ENCODE measurements at places on chromosomes 13 and 19.
A peak's percentile ranks its signal among the peaks of the same experiment; 100 is the strongest.

DNA sequence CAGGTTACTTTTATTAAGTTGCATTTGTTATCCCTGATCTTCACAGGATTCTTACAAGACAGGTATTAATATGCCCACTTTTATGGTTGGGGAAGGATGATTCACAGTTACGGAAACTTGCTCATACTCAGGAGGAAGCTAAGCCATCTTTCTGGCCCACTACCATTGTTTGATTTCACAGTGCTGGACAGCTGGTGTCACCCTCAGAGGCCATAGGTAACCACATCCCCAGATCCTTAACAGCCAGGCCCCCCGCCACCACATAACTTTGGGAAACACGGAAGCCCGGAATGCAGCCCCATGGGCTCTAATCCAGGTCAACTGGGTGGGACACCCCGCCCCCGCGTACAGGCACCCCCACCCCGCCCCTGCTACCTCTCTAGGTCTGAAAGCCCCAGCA is 119.7 kb downstream of the IRS2 start:
- no peak for DNase-seq

- DNase-seq, result peak; percentile 56
Observed at GRCh38 chr19:52722062-52723003, 12.5 kb downstream of the ZNF611 start.

DNA sequence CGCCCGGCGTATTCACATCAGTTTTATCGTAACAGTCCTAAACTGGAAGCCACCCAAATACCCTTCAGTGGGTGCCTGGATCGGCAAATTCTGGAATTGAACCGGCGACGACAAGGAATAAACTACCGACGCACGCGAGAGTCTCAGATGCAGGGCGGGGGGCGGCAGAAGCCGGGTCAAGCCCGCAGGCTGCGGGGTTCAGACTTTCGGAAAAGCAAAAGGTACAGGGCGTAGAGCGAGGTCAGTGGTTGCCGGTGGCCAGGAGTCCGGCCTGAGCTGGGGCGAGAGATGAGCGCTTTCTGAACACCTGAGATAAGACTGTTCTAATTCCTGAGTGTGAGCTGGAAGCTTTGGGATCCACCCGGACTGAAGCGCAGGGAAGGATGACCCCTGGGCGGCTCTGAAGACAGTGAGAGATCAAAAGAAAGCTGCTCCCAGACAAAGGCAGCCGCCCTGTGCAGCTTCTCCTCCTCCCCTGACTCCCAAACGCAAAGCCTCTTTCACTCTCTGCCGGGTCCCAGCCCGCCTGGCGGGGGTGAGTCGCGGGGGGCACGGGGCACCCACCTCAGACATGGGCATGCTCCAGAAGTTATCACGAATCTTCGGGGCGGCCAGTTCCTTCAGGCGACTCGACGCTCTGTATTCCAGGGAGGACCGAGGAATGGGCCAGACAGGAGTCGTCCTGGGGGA is 26.2 kb upstream of the MIER2 start:
- no peak for DNase-seq

DNA sequence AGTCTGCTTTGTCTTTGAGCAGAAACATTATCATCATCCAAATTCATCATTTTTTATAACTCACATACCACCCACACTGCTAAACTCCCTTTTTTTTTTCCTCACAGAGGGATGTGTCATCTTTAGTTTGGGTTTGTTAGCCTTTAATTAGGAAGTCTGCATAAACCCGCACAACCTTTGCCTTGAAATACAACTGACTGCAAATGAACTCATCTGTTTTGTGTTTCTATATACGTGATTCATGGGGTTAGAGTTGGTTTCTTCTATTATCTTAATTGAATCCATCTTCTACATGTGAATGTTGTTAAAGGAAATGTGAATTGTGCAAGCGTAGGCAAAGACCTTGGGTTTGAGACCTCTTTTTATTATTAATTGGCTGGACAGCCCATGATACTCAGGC is 102.7 kb downstream of the SLAIN1 start:
- DNase-seq, result no peak

GRCh38 chr13:114090476-114090875 is 41.9 kb downstream of the RASA3 start:
- no peak for DNase-seq

DNA sequence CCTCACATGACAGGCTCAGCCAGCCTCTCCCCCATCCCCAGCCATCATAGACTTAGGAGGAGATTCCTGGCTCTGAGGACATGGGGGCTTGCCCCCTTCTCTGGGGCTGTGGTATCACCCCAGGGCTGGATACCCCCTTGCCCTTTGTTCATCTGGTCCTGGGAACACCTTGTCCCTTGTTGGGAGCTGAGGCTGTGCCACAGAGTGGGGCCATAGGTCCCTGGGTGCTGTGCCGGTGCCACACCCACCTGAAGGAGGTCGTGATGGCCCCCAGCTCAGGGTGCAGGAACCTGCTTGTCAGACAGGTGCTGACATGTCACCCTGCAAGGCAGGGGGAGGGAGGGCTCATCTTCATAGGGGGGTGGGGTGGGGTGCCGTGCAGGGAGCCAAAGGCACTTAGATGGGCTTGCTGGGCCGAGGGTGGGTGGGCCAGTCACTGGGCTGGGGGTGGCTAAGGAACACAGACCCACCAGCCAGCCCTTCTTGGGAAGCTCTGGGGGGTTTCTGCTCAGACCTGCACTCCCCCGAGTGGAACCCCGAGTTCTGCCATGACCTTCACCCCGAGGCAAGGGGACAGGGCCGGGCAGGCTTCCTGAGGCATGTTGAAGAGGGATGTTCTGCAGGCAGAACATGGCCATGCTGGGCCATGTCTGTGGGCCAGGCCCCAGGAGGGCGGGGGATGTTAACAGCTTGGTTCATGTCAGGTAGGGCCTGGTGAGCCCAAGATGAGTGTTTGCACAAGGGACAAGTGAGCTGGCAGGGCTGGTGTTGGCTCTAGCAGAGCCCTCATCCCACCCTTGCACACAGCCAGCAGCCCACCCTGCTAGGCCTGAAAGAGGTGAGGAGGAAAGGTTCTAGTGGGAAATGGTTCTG is 28.0 kb downstream of the TSSK6 start:
- DNase-seq, result no peak

GRCh38 chr19:57047743-57048142 is 72.0 kb upstream of the USP29 start:
- no peak for DNase-seq

DNA sequence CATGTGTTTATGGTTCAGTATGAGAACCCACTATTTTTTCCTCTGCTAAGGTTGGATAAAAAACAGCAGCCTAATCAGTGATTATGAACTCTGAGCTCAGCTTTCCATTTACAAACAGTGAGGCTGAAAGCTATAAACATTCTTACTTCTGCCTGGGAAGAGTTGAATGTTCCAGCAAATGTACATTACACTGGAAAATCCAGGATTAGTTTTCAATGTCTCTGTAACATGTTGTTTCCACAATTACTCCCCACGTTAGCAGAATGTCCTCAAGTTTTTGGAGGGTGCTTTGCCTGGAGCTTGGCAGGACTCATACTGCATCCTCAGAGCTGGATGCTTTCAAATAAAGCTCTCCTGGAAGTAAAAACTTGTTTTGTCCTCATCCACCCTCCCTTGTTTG is 150.4 kb downstream of the POSTN start:
- no peak for DNase-seq

- no peak for DNase-seq
Observed at GRCh38 chr19:57558525-57558924, 1.1 kb downstream of the ZNF550 start.

- no peak for DNase-seq
Observed at GRCh38 chr13:113371061-113371460, 7.1 kb upstream of the GRTP1 start.

DNA sequence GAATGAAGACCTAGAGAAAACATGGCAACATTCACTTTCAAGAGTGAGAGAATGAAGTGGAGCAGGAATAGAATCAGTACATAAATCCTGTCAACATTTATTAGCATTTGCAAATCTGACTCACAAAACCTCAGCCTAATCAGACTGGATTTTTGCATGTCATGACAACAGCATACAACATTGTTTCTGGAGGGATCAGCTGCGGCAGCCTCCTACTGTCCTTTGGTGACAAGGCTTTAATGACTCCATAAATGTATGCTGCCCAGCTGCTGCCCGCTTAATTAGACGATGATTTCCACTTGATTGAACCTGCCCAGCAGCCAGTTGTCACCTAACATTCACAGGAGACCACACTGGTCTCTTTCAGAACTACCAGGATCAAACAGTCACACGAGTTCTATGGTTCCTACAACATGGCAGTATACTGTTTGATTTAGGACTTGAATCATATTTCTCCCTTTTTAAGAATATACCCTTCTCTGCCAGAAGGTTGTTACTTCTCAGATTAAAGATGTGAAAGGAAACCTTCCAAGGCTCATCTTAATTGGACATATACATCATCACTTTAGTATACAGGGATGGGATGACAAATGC is 9.3 kb downstream of the EBPL start:
- no peak for DNase-seq

DNA sequence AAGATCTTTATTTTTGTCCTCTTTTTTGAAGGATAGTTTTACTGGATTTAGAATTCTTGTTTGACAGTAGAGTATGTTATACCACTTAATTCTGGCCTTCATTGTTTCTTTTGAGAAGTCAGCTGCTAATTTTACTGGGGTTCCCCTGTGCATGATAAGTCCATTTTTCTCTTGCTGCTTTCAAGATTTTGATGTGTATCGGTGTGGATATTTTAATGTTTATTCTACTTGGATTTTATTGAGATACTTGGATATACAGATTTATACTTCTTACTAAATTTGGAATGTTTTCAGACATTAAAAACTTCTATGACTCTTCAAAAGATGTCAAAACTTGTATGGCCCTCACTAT is 86.9 kb downstream of the URI1 start:
- no peak for DNase-seq

DNA sequence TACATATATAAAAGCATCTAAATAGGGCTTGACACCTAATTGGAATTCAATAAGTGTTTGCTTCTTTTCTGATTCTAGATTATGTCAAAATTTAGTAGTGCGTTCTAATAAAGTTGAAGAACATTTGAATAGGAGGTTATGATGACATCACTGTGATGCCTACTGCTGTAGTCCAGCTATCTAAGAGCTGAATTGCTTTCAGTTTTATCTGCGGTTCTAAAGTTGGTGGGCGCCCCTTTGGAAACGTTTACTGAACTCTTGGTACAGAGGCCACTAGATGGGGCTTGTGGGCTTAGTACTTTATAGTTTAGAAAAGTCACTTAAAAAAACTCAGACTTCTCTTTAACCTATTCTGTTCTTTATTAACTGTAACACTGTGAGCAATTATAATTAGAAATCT is 776.9 kb downstream of the GPC5 start:
- peak; percentile 26 for DNase-seq

GRCh38 chr13:85503797-85504196 is 295.4 kb downstream of the SLITRK6 start:
- no peak for DNase-seq

DNA sequence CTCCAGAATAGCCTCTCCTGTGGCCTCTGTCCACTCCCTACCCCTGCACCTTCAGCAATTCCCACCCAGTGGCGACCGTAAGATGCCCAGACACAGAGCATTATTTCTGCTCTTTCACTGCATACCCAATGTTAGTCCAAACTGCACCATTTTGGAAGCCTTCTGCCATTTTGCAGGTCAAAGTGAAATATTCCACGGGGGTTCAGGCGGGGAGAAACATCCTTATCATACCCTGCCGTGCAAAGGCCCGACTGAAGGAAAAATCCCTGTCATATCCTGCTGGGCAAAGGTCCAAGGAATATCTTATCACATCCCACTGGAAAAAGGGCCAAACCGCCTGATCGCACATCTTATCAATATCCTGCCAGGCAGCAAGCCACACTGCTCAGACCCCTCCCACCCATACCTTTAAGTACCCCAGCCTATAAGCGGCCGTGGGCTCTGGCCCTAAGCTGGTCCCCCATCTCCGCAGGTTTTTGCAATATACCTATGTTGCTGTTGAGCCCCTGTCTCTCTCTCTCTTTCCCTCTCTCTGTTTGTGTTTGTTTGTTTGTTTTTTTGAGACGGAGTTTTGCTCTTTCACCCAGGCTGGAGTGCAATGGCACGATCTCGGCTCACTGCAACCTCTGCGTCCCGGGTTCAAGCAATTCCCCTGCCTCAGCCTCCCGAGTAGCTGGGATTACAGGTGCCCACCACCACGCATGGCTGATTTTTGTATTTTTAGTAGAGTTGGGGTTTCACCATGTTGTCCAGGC is 18.2 kb downstream of the CLEC11A start:
- no peak for DNase-seq

DNA sequence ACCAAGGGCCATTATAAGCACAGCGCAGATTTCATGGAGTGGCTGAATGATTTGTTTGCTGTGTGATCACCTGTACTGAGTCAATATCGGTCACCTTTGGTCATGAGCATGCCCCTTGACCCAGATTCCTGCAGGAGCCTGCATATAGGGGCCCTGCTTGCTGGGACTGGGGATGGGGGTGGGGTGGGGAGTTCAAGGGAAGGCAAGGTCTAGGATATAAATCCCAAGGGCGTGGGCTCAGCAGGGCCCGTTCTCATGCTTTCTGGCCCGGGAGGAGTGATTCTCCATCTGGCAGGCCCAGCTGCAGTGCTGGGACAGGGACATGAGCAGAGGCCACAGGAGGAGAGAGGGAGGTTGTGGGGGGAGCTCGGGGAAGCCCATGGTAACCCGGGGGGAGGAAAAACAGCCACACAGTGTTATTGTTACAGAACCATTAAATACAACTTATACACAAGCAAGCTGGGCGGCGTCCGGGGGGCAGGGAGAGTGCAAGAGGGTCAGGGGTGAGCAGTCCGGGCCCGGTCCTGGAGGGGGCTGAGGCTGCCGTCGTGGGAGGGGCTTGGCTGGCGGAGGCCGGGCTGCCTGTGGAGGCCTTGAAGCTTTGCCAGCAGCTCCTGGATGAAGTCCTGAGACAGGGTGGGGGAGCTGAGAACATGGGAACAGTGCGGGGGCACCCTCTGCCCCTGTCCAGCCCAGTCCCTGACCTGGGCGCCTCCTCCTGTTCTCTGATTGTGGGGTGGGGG is 5.2 kb downstream of the PPP1R14A start:
- DNase-seq, result no peak

Data from stromal cell of bone marrow (primary cell).